ENCODE measurements at places on chromosomes 5 and 9.
A peak's percentile ranks its signal among the peaks of the same experiment; 100 is the strongest.

- no peaks in the 10 kb centered on the region for H3K4me1 ChIP-seq
- H3K4me3 ChIP-seq, result no peak overlapping the region
- H3K27me3 ChIP-seq, result peaks cover 16% of the 10 kb centered on the region
- DNase-seq, result no peak
- H3K27ac ChIP-seq, result no peak overlapping the region
These were observed 964 bp upstream of the COL5A1 start for GRCh38 chr9:134640506-134641172.

DNA sequence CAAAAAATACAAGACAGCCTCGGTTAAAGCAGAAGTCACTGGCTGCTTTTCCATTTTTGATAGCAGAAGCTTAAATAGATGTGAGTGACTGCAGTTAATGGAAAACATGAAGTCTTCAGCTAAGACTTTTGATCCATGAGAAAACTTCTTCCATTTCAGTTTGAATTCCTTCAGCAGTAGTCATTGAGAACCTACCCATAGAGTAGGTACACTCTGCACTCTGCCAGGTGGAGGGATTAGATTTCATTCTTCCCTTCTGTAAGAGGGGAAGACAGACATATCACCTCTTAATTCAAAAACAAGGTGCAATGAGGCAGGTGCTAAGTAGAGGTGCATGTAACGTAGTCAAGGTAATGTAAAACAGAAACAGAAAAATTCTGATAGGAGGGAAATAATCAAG lies 26.7 kb upstream of the XPA start:
- no peak for DNase-seq
- no peak overlapping the region for H3K27ac ChIP-seq
- peaks cover 28% of the 10 kb centered on the region for H3K27me3 ChIP-seq
- H3K4me1 ChIP-seq, result no peaks in the 10 kb centered on the region

GRCh38 chr9:71796100-71796767 lies 27.9 kb upstream of the CEMIP2 start:
- H3K27ac ChIP-seq, result peak overlapping the region; percentile 76
- H3K36me3 ChIP-seq, result peaks cover 14% of the 10 kb centered on the region
- no peak overlapping the region for H3K4me3 ChIP-seq
- H3K4me1 ChIP-seq, result peaks cover 42% of the 10 kb centered on the region

GRCh38 chr5:181185560-181185959 lies 19.4 kb downstream of the TRIM7 start:
- no peaks in the 10 kb centered on the region for H3K27me3 ChIP-seq
- peaks cover 7% of the 10 kb centered on the region for H3K36me3 ChIP-seq
- no peak overlapping the region for H3K27ac ChIP-seq
- no peak overlapping the region for H3K4me3 ChIP-seq
- peaks cover 55% of the 10 kb centered on the region for H3K4me1 ChIP-seq

- H3K36me3 ChIP-seq, result no peaks in the 10 kb centered on the region
- H3K4me3 ChIP-seq, result no peak overlapping the region
These were observed 206.9 kb upstream of the PCSK5 start for GRCh38 chr9:75683591-75683990.

GRCh38 chr5:36252722-36253365 lies 11.1 kb upstream of the NADK2 start:
- H3K27me3 ChIP-seq, result peaks cover 22% of the 10 kb centered on the region
- no peaks in the 10 kb centered on the region for H3K36me3 ChIP-seq
- no peak for DNase-seq
